ENCODE measurements at places on chromosomes 12 and 14.

DNA sequence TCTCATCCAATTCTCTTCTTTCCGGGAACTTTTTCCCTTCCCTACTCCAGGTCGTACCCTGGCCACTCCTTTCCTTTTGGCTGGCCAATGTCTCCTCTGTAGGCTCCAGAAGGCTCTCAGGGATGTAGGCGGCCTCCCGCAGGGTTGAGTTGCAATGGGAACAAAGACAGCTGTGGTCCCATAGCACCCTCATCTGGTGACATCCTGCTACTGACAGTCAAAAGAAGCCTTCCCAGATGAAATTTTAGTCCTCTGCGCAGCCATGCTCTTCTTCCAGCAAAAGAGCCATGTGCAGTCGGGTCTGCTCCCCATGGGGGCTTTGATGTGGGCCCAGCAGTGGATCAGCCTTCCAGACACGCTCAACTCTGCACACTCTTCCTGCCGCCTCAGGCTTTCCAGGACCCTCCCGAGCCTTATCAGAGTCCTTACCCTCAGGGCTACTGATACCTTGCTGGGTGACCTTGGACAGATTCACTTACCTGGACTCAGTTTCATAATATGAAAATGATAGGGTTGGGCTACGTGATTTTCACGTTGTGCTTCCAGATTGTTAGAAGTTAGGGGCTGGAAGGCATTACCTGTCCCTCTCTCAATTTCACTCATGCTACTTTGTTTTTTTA, 5.5 kb upstream of the CELA1 start:
- peak; percentile 53 for DNase-seq

GRCh38 chr12:52254180-52254964, 20.1 kb upstream of the KRT86 start:
- DNase-seq, result no peak

- no peak for DNase-seq
These were observed 137.3 kb downstream of the SUDS3 start for GRCh38 chr12:118513611-118514010.

GRCh38 chr14:105508069-105508468, 17.0 kb downstream of the TEDC1 start:
- DNase-seq, result no peak

GRCh38 chr12:109047081-109047805, 5.1 kb upstream of the USP30 start:
- no peak for DNase-seq

GRCh38 chr12:106733660-106734059, 40.8 kb upstream of the RIC8B start:
- DNase-seq, result no peak

All from erythroblast (primary cell).